Inflammatory macrophage treated with lipopolysaccharide for 4 hours (primary cell): ENCODE measurements at places on chromosomes 2 and 18.

- DNase-seq, result no peak
Measured at GRCh38 chr2:28801726-28802125, 8.9 kb upstream of the SPDYA start.

DNA sequence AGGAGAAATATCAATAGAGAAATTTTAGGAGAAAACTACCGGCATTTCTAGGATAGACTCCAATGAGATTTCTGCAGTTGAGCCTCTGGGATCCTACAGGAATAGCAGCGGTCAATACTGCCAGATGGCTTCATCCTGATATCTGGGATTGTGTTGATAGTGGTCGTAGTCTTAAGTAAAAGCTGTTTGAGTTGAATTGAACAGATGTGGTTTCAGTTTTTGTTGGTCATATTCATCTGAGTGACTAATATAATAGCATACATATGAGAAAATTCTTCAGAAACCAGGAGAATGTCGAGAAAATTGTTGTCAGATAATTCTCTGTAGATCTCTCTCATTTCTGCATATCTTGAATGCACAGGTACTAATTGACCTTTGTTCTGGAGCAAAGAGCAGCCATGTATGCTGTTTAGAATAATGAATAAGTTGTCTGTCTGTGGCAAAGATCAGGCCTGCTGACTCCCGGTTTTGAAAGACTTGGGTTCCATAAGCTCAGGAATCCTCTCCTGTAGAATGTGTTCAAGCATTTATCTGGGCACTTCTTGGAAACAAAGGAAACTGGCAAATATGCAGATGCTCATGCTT lies 288.1 kb downstream of the TMX3 start:
- DNase-seq, result no peak

- DNase-seq, result no peak
Measured at GRCh38 chr2:191688934-191689695, 11.2 kb downstream of the NABP1 start.

- no peak for DNase-seq
Measured at GRCh38 chr2:27038631-27039339, 6.0 kb downstream of the TMEM214 start.

DNA sequence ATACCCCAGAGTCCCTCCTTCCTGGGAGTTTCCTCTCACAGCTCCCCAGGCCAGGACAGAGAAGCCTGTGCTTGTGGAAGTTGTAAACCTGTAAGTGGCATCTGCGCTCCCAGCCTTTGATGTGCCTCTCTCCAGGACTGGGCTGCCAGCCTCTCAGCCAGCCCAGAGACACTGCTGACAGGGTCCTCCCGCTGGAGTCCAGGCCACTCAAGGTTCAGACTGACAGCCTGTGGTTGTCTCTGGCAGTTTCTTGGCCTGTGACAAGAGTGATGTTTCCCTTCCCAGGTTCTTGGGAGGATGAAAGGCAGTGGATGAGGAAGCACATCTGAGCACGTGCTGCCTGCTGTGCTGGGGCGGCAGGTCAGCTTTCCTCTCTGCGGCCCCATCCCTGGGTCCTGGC lies 3.0 kb downstream of the SLC35F6 start:
- no peak for DNase-seq

DNA sequence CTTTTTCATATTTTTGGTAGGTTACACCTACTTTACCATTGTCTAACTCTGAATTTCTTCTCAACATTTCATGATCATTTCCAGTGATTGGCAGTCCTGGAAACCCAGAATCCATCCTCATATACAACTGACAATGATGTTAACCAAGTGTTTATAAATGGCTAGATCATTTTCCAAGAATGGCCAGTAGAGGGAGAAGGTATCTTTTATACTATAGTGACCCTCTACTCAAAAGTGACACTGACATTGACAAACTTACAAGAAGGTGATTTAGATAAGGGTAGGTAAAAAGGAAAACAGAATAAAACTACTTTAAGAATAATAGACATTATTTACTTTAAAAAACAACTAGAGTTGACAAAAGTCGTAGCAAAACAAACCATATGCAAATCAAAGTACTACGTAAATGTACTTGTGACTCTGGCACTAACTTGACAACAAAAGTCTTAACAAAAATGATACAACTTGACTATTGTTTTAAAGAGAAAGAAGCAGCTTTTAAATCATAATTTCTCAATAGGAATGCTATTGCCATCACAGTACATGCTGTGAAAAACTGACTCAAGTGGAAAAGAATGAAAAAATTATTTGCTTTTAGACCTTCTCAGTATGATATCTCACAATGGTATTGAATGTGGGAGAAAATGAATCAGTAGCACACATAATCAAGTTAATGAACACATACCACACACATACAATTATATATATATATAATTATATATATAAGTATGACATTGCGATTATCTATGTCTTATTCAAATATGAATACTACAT lies 76.6 kb upstream of the GRB14 start:
- peak; percentile 2 for DNase-seq
